Stimulated activated CD4-positive, alpha-beta T cell treated with anti-CD3 and anti-CD28 coated beads, Interleukin-15, amount 100 ng/mL, for 48 hours (primary cell): ENCODE measurements at places on chromosomes 3 and 15.

DNA sequence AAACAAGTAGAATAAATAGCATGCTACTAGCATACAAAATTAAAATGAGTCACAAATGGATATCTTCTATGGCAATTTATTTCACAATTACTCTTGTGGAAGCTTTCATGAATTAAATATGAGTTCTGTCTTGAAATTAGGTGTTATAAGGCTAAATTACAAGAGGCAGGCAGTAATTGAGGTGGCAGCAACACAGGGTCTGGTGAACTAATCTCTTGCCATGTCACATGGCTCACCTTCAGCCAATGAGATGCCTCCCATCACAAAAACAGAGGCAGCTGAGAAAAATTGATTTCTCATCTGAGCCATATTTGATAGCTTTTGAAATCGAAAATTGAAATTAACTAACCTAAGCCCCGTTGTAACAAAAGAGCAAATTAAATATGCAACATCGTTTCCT lies 268.8 kb downstream of the NR2F2 start:
- DNase-seq, result no peak

DNA sequence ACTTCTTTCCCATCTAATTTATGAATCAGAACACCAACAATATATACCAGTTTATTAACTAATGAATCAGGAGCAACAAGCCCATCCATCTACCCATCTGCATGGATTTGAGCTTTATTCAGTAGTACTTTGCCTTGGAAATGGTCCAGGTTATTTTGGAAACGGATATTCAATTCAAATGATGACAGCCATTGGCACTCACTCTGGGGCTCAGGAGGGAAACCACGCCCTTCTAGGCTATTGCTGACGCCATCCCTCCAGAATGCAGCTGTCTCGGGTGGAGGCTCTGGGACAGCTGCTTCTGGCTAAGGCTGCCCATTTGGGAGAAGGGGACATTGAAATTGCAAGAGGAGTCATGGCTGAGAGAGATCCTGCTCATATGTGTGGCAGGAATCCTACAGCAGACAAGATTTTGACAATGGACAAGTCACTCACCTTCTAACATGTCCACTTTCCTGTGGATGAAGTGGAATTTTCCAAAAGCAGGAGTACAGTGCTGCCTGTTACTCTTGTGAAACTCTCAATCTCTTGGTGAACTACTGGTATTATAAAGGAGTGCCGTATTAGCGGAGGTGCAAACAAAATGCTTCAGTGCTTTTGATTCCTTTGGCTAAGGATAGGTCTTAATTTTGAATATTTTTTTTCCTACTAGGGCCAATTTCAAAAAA lies 29.3 kb upstream of the TRAK1 start:
- DNase-seq, result no peak

DNA sequence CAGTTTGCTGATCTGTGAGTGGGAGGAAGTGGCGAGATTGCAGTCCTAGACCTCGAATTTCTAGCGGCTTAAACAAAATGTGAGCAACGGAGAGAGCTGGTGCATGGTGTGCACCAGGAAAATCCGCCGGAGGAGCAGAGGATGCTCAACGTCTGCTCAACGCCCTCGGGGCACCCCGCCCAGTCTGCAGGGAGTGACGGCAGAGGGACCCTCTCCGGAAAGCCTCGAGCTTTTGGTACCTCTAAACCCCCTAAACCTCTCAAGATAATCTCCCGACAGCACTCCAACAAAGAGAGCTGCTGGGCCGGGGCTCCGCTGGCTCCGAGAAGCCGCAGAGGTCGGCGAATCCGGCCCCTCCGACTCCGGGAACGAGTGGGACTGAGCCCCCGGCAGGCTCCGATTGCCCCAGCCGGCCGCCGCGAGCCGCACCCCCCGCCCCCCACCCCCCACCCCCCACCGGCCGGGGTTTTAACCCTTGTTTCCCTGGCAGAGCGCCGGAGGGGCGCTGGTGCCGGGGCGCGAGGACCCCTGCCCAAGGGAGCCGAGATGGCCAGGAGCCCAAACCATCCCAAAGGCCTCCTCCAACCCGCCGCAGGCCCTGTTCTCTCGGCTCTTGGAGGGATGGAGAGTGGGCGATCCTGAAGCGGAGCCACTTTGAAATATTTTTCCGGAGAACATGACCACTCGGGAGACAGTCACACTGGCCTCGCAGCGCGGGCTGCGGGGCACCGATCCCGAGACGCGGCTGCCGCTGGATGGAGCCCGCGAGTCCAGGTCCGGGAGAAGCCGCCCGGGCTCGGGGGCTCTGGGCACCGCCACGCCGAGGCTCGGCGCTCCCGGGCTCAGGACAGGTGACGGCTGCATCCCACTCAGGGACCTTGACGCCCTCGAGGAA lies 1.5 kb downstream of the MEGF11 start:
- DNase-seq, result peak; percentile 27

DNA sequence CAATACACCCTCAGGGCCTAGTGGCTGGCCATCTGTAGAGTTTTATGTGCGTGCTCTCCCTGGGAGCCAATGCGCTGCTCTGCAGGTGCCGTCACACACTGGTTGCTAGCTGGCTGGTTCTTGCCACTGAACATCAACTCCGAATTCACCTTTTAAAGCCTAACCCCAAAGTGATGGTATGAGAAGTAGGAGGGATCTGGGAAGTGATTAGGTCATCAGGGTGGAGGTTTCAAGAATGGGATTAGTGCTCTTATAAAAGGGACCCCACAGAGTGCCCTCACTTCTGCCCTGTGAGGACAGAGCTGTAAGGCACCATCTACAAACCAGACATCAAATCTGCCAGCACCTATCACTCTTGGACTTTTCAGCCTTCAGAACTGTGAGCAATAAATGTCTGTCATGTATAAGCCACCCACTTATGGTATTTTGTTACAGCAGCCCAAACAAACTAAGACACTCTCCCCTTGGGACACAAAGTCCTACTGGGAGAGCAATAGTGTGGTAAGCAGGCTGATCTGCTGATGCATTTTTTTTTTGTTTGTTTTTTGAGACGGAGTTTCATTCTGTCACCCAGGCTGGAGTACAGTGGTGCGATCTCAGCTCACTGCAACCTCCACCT lies 20.3 kb downstream of the RGMA start:
- no peak for DNase-seq

DNA sequence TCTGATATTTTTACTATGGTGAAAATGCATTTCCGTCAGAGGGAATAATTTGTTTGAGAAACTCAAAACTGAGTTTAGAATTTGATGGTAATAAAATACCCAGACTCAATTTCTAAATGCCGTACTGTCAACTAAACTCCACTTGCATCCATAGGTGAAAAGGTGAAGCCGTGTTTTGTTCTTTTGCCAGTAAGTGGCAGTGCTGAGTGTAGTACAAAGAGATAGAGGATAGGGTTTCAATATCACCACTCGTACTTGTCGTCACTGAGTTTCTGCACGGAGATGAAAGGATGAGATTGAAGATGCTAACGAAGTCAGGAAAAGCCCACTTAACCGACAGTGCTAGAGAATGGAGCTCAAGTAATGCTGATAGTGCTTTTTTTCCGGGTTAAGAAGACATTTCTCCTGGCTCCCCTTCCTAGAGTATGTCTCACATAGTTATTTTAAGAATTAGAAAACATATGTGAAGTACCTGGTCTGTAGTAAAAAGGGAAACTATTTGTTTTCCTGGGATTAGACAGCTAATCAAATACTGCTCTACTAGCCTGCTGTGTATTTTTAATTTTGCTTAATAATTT lies 345.1 kb downstream of the IL5RA start:
- no peak for DNase-seq

DNA sequence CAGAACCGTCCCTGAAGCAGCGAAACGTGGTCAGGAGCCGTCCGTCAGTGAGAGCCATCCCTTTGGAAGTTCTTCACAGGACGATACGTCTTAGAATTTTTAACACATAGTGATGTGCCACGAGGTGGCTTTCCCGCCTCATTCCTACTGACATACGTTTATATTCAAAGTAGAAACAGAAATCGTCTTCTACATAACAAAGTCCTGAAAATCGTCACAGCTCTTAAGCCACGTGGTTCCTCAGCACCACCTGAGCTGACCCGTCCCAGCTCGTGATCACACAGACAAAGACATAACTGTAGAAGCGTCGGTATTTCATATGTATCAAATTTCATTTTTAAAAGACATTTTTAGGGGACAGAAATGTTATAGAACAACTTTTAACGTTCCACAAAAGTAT lies 73.5 kb downstream of the TFRC start:
- DNase-seq, result no peak

DNA sequence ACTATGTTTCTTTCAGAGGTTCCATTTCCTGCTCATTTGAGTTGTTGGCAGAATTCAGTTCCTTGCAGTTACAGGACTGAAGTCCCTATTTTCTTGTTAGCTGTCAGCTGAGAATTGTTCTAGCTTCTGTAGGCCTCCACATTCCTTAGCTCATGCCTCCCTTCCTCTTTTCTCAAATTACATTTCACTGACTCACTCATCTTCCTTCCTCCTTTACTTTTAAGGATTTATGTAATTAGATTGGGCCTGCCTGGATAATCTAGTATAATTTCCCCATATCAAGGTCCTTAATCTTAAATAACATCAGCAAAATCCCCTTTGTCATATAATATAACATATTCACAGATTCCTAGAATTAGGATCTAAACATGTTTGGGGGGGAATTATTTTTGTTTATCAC lies 40.6 kb upstream of the RBMS3 start:
- DNase-seq, result no peak
